ENCODE measurements at places on chromosomes 7 and 10. TPM values are rescaled to one million over a fixed set of nuclear protein-coding genes. Genes with fewer than 3 reads are reported as not detected.

PTPRZ1 gene
- total RNA-seq: 0.29 TPM

CALHM3 gene
- not detected for total RNA-seq

MYL10 gene
- not detected for total RNA-seq

EMX2 gene
- 0.57 TPM for total RNA-seq

MKX gene
- 0.14 TPM for total RNA-seq

TMEM130 gene
- total RNA-seq: 0.72 TPM

HTRA1 gene
- 14.0 TPM for total RNA-seq

NSUN5 gene
- 21.4 TPM for total RNA-seq

ETV1 gene
- total RNA-seq: 52.7 TPM

ZEB1 gene
- total RNA-seq: 126 TPM

CEP55 gene
- 1.3 TPM for total RNA-seq

GDF2 gene
- 0.14 TPM for total RNA-seq

CUEDC2 gene
- total RNA-seq: 51.2 TPM

IMPDH1 gene
- total RNA-seq: 55.6 TPM

BTBD16 gene
- total RNA-seq: not detected

COL1A2 gene
- 2,752 TPM for total RNA-seq

CALML5 gene
- not detected for total RNA-seq

CCDC172 gene
- total RNA-seq: not detected

CDK1 gene
- 82.0 TPM for total RNA-seq

PDCD4 gene
- total RNA-seq: 44.4 TPM

PODXL gene
- total RNA-seq: 0.88 TPM

HHEX gene
- total RNA-seq: 7.9 TPM

Measured in placental pericyte (primary cell).